ENCODE measurements at places on chromosomes 1 and 21. TPM values are rescaled to one million over a fixed set of nuclear protein-coding genes. Genes with fewer than 3 reads are reported as not detected.

DNA sequence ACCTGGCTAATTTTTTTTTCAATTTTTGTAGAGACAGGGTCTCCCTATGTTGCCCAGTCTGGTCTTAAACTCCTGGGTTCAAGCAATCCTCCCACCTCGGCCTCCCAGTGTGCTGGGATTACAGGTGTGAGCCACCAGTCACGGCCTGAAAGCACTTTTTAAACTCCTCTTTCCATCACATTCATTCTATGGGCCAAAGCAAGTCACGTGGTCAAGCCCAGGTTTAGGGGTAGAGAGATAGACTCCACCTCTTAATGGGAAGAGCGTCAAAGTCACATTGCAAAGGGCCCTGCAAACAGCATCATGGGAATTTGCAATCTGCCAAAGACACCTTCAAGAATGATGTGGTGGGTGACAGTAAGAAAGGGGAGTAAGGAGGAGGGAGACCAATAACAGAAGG, 7.1 kb downstream of the ATP1A4 start:
- DNase-seq: no peak

- DNase-seq: no peak
Measured at GRCh38 chr1:118183586-118183985, 1.4 kb downstream of the SPAG17 start.

SLC2A5 gene
- 0.35 TPM for polyA plus RNA-seq

DNA sequence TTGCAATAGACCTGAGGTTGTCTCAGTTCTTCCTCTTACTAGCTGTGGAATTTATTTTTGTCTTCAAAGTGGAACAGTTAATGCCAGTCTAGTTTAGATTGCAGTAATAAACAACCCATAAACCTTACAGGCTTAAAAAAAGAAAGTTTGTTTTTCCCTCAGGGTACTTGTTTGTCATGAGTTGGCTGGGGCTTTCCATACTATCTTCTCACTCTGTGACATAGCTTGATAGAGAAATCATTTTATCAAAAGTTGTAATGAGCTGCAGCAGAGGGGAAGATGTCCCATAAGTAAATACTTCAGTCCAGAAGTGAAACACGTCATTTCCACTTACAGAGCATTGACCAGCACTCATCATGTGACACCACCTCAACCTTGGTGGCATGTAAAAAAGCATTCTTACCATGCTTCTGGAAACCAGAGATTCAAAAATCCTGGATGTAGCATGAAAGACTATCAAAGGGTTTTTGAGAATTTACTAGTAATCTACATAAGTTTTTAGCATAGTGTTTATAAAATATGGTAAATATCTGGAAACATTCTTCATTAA, 62.8 kb upstream of the COL11A1 start:
- no peak for DNase-seq

DNA sequence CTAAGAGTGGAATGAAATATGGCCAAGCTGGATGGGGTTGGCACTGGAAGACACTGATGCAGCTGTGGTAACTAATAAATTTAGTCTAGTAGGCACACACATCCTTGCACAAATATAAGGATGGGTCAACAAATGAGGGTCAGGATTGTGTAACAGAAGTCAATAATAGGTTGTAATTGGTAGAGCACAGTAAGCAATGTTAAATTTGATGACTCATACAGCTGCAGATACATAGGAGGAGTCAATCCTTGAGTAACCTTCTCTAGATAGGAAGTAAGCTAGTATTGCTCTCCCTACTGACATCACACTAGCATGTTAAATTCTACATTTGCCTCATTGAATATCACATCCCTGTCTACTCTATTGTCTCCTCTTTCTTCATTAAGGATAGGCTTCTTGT, 332.1 kb downstream of the PTPRC start:
- no peak for DNase-seq

DNA sequence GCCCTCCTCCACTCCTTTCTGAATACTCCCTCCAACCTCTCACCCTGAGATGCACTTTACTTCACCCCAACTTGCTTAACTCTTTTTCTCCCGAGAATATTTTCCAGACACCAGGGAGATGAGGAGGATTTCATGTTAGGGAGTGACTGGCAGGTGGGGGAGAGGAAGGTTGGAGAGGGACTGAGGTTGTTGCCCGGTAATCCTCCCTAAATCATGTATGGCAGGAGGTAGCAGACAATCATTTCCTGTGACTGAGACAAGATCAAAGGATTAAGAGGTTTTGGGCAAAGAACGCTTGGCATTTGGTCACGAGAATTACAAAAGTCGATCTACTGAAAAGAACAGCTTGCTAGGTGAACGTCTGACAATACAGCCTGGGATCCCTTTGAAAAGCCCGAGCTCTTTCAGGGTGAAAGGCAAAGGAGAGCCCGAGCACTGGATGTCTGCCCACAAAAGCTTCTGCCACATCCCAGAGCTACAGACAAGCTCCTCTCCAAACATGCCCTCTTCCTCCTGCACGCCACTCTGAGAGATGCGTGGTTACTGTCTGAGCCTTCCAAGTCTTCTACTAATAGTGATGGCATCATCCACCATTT, 154.1 kb downstream of the DAB1 start:
- DNase-seq: no peak

GRCh38 chr21:14842601-14843000, 222.2 kb downstream of the NRIP1 start:
- no peak for DNase-seq

TCHHL1 gene
- polyA plus RNA-seq: not detected

DNA sequence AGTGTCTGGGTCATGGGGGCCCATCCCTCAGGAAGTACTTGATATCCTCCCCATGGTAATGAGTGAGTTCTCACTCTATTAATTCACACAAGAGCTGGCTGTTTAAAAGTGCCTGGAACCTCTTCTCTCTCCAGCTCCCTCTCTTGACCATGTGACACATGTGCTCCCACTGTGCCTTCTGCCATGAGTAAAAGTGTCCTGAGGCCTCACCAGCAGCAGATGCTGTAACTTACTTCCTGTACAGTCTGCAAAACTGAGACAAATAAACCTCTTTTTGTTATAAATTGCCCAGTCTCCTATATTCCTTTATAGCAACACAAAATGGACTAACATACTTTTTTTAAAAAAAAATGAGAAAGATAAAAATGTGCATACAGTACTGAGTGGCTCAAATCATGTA, 24.0 kb downstream of the PUM1 start:
- no peak for DNase-seq

DNA sequence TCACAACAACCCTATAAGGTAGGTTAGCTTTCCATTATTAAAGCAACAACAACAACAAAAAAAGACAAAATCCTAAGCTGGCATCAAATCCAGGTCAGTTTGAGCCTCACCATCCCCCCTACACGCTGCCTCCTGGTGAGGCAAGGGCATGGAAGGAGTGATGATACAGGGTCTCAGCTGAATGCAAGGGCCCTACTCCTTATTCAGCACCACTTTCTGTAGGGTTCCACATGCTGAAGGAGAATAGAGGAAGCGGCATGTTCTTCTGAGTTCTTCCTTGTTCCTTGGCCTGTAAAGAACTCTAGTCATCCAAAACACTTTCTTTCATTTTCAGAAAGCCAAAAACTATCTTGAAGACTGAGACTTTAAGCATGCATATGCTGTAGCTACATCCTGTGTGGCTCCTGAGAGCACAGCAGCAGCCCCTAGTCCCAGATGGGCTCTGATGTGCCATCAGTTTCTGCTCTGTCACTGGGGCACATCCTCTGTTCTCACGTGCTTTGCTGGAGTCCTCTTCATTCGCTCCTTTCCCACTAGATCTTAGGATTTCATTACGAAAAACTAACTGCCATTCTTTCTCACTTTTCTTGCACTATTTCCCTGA, 6.2 kb downstream of the ILDR2 start:
- DNase-seq: no peak

CLCA4 gene
- not detected for polyA plus RNA-seq

ST6GALNAC3 gene
- 41.8 TPM for polyA plus RNA-seq

- DNase-seq: no peak
Measured at GRCh38 chr1:72166426-72166825, 115.9 kb downstream of the NEGR1 start.

SRGAP2B gene
- polyA plus RNA-seq: 34.0 TPM

RNU11 gene
- not detected for polyA plus RNA-seq
